M059J (cell line): ENCODE measurements at places on chromosomes 11 and 22.

GRCh38 chr11:18599739-18600230 lies at the start of gene MISFA:
TSS of gene MISFA (plus strand) at chr11:18599789. CDS start at chr11:18599929, 140 bp downstream.
- DNase-seq, result no peak

DNA sequence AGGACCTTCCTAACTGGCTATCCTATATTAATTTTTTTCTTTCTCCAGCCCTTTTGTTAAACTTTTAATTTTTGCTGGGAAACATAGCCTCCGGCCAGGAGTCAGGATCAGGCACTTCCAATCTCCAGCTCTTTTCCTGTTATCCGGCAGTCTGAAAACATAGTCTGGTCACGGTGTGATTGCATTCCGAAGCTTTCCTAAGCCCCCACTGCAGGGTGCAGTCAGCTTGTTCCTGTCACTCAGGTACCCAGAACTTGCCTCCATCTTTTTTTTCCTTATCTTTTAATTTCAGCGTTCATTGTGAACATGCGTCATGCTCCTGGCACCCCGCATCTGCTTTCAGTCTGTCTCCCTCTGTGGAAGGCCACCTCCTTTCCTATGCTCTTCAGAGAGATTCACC lies 59.4 kb downstream of the GRK3 start:
- no peak for DNase-seq

DNA sequence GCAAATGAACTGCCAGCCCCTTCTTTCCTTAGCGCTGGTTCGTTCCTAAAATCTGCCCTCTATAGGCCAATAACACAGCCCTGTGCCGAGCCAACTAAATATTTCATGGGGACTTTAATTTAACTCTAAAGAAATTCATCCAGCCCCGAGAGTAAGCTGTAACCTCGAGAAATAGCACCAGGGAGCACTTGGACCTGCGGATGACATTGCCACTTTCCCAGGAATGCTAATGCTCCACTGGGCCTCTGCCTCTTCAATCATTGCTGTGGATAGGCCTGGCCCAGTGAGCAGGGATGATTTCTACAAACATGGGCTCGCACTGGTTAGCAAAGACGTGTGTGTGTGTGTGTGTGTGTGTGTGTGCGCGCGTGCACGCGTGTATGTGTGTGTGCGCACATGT lies 95.3 kb upstream of the TBCEL start:
- DNase-seq, result no peak

GRCh38 chr11:20249378-20249777 lies 89.1 kb upstream of the DBX1 start:
- DNase-seq, result no peak

DNA sequence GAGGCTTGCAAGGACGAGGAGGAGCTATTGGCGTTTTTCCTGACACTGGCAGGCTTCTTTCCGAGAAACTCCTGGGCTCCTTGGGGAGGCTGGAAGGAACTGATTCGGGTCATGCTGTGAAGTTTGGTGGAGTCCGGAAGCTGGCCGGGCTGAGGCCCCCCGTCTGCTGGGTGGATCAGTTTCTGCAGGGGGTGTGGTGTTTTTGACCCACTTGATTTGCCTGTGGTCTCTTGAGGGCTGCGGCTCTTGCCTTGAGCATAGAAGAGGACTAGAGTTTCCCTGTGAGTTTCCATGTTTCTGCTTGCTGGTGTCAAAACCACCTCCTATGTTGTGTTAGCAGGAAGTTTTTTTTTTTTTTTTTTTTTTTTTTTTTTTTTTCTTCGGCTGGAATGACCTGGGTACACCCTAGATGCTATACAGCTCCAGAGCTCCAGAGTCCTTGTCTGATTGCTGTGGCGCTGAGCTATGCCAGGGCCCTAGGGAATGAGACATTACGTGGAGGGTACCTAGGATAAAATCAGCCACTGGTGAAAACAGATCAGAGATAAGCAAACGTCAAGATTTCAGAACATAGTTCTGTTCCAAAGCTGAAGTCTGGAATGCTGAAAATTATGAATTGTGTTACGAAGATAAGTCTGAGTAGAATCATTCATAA lies 728 bp downstream of the TBC1D22A start:
- peak; percentile 12 for DNase-seq

DNA sequence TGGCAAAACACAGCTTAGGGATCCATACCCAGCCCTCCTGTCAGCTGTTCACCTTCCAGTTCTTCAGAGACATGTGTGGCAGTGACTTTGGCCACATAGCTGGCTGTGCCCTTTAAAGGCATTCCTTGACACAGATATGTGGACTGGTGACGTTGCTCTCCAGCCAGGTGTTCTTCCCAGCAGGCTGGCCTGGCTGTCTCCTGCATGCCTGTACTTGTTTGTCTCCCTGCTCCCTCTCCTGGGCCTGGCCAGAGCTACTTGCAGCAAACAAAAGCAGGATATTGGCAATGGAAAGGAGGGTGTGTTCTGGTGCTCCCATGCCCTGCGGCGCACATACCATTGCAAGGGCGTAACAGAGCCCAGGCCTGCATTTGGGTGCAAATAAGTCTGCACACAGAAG lies 38.3 kb downstream of the PIK3IP1 start:
- no peak for DNase-seq

GRCh38 chr11:65559535-65559934 lies 1.4 kb upstream of the LTBP3 start:
- no peak for DNase-seq

GRCh38 chr11:36007127-36007655 lies 63.3 kb downstream of the LDLRAD3 start:
- no peak for DNase-seq

- peak; percentile 47 for DNase-seq
Measured at GRCh38 chr11:83249972-83250593, 36.1 kb downstream of the CCDC90B start.

DNA sequence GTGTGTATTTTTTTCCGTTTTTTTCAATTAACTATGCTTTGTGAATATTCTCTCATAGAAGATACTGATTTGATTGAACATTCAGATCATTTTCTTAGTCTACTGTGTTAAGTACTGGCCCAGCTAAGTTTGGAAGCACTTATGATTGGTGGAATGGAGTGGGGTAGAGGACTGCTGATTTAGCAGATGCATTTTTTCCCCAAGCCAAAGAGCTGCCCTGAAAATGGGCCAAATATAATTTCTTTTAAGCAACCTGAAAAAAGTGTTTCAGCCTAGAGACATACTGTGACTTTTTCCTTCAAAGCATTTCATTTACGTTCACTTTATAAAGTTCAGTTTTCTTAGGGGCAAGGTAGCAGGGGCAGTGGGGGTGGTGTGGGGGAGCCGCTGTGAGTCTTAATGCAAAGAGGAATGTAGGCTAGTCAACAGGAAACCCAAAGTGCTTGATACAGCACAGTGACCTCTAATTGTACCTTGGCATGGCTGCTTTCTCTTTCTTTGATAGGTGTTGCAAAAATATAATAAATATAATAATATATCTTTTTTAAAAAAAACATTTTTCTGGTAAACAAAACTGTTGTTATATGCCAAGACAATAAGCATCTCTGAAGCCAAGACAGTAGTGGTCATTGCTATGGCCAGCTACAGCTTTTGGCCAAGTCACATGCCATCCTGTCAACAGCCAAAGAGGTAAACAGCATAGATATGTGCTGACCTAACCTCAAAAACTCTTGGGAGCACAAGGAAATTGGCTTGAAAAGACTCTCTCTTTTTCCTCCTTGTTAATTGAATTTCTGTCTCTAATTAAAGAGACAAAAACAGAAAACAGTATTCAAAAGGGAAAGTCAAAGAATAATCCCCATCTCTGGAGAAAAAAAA lies 58.8 kb downstream of the LIF start:
- DNase-seq, result peak; percentile 51

DNA sequence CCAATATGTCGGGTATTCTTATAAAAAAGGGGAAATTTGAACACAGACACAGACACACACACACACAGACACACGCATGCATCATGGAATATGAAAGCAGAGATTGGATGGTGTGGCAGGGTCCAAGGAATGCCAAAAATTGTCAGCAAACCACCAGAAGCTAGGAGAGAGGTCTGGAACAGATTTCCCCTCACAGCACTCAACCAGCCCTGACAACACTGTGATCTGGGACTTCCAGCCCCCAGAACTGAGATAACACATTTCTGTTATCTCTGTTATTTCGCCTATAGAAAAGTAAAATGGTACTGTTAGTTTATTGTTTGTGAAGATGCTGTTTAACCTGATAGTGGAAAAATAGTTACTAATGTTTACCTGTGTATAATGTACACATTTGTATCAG lies 145.4 kb upstream of the ZBED5 start:
- no peak for DNase-seq

DNA sequence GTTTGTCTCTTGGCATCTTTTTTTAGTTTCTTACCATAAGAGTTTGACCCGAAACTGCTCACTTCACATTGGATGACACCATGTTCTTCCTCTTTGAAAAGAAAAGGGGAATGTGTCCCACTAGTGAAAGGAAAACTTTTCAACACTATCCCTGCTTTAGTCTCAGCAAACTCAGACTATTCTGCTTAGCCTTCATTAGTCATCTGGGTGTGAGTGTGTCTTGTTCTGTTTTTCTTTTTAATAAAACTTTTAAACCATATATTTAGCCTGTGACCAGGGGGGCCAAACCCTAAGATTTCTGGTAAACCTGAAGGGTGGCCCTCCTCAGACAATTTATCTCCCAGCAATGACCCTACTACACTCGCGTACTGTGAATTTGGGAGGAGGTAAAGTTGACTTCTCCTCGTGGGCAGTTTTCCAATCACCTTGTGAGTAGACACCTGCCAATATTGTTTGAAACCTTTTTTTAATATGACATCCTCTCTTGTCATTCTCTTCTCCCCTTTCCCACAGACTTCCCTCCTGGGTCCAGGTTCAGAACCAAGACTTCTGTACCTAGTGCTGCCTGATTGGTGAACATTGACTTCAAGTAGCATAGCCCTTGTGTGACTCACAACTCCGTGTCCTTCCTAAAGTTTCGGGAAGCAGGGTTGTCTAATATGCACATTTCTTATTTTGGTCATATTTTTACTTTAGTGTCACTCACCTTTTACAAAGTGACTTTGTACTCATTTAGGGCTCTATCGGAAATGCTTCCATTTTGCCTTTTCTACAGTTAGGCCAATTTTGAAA lies 39.9 kb downstream of the DBX1 start:
- no peak for DNase-seq

- no peak for DNase-seq
Measured at GRCh38 chr22:48748113-48748859, 1079.4 kb downstream of the BRD1 start.

DNA sequence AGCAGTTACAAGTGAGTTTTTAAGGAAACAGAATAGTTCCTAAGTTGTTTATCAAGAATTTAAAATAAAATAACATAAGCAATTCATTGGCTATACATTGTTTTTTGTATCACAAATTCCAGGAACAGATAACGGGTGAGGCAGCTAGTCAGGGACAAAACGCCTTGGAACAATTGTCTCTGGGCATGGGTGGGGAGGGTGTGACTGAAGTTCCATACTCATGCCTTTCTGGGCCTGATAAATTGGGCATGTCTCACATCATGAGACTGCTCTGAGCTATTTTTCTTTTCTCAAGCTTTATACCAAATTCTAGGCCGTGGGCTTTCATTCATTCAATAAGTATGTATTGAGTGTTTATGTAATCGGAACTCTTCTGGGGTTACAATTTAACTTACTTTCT lies 21.6 kb downstream of the FOLR3 start:
- no peak for DNase-seq

DNA sequence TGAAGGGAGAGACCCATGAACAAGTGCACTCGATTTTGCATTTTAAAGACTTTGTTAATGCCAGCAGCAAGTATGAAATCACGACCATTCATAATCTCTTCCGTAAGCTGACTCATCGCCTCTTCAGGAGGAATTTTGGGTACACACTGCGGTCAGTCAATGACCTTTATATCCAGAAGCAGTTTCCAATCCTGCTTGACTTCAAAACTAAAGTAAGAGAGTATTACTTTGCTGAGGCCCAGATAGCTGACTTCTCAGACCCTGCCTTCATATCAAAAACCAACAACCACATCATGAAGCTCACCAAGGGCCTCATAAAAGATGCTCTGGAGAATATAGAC lies 5.9 kb downstream of the SERPIND1 start:
- peak; percentile 3 for DNase-seq

DNA sequence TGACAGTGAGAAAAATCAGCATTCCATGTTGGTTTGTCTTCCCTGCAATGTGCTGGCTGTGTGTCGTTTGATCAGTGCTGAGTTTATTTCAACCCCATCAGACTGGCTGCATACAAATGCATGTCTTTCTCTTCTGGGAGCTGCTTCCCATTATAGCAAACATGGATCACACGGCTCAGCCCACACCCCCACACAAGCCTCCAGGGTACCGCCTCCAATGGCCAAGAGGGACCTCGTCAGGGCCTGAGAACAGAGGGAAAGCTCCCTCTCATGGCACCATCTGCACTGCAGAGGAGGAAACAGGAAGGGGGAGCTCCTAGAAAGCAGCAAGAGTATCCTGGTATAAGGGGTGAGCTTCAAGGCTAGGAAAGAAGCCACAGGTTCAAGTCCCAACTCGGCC lies 214.2 kb downstream of the LARGE1 start:
- no peak for DNase-seq

DNA sequence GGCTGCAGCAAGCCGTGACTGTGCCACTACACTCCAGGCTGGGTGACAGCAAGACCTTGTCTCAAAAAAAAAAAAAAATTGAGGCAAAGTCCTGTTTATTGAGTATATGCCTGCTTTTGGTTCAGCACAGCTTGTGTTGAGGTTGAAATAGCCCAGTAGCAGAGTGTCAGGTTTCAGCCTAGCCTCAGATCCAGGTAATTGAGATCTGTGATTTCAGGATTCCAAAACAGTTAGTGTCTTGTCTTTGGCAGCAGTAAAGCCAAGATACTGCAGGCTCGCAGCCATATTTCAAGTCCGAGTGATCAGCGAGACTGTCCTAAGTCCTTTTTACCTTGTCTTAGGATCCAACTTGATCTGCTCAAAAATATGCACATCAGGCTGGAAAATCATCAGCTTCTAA lies 27.0 kb downstream of the CUL5 start:
- DNase-seq, result no peak

DNA sequence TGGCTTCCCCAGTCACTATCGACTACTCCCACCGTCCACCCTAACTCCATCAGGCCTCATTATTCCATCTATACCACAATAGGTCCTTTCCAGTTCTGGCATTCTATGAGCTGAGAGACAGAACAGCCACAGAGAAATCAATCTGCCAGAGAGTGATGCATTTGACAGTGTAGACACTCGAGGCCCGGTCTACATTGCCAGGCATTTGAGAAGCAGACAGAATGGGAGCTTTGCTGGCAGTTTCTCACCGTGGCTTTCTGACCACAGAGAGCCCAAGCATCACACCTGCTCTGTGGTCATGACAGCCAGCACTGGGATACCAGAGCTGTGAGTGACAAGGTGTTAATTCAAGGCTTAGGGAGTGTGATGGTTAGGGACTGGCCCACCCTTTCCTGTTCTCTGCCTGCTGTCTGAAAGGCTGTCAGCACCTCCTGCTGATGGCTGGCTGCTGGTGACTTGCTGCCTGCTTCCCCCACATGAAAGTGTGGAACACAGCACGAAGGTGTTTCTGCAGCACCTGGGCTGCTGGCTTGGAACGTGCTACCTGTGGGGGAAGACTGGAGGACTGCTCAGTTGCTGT lies 137.8 kb downstream of the KIRREL3 start:
- DNase-seq, result no peak

GRCh38 chr22:37337204-37337943 lies 55.1 kb downstream of the CYTH4 start:
- DNase-seq, result peak; percentile 86
